Right lung (tissue), 10 donors: ENCODE measurements at places on chromosomes 5 and 9.
A peak's percentile ranks its signal among the peaks of the same experiment; 100 is the strongest.

- DNase-seq = peak; percentile 92
These were observed 54.6 kb upstream of the ECM2 start for GRCh38 chr9:92590377-92590776.

- no peak for DNase-seq
These were observed 234.8 kb upstream of the ISL1 start for GRCh38 chr5:51148437-51148836.

- DNase-seq = no peak
These were observed 17.8 kb upstream of the LAMC3 start for GRCh38 chr9:130990978-130991777.

DNA sequence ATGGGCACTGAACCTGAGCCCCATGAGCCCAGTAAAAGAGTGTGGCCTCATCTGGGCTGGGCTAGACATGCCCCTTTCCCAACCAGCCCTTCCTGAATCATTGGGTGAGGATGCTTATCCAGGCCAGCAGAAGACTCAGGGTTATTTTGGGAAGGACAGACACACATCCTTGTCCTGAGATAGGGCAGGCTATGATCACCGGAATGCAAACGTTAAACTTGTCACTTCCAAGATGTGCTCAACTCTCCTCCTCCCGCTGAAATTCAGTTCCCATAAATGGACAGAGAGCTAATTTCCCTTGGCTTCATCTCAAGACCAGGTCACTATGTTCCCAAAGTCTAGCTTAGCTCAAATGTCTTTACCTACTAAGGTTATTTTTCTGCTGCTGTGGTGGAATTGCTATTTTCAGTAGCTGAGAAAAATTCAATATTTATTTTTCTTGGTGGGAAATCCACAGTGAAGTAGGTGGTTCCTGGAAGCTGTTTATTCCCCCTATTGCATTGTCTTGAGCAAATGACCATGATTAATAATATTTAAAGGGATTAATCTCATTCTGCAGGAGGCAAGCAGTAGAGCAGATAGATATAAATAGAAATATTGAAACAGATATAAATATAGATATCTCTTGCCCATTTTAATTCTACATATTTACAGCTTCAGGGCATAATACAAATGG lies 70.0 kb downstream of the NXNL2 start:
- DNase-seq = no peak

- DNase-seq = no peak
These were observed 819.9 kb upstream of the GRAMD2B start for GRCh38 chr5:125603321-125603720.

DNA sequence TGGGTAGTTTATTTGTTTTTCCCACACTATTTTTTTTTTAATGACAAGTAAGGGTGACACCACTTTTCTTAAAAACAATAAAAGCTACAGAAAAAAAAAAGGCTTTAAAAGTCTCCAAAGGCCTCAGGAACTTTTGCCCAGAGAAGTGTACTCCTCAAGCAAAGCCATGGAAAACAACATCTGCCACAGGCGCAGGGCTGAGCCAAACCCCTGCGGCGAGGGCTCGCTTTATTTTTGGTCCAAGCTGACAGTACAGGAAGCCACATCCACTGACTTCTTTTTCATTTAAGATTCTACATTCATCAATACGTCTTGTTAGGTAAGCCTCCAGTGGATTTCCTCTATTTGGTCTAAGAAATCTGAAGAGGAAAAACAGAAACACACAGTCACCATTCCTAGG lies 51.9 kb upstream of the IFNK start:
- no peak for DNase-seq

DNA sequence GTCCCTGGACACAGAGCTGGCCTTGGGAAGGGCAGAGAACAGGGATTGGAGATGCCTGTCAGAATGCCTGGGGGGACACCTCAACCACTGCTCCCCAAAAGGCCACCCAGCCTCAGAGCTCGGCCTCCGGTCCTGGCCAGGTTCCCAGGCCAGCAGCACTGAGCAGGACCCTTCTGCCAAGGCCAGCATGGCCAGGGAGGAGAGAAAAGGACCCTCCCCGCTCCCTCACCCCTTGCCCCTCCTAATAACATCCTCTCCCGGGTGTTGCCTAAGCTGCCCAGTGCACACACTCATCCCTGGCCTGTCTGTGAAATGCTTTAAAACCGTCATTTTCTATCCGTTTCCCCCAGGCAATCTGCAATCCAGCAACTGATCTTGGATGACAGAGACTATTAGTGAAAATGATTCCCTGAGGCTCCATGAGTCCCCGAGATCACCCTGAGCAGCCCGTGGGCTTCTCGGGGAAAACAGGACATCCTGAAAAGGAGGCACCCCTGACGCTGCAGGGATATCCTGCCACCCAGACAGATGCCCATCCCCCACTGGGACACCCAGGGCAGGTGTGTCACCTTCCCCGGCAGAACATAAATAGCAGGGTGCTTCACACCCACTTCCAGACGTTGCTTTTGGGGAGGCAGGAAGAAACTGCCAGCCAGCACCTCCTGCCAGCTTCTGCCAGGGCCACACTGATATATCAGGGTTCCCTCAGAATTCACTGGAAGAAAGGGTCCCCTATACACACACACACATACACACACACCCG lies 75.3 kb downstream of the ADAMTS2 start:
- DNase-seq = no peak

- no peak for DNase-seq
These were observed 86.0 kb downstream of the PAX5 start for GRCh38 chr9:36948051-36948450.

DNA sequence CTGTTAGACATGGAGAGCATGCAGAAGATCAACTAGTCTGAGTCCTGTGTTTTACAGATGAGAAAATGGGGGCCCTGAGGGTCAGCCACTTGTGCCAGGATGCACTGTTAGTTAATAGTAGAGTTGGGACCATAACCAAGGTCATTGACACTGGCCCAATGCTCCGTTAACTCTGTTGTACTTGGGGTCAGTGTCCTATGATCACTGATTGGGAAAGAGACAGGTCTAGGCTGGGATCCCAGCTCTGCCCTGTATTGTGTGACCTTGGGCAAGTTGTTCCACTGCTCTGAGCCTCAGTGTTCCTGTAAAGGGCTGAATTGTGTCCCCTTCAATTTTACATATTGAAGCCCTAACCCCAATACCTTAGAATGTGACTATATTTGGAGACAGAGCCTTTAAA lies 70.0 kb downstream of the GDNF start:
- no peak for DNase-seq

DNA sequence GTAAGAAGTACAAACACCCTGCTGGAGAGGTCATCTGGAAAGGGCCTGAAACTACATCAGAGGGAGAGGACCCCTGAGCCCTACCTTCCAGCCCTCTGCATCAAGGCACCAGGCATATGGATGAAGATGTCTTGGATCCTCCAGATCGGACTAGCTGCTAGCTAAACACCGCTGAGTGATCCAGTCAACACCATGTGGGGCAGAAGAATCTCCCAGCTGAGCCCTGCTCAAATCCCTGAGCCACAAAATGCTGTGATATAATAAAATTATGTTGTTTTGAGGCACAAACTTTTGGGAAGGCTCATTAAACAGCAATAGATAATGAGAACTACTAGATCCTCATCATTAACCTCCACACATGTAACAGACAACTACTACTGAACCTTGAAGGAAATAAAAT lies 155.2 kb downstream of the FRMD3 start:
- DNase-seq = no peak

GRCh38 chr5:35819668-35820067 lies 37.0 kb upstream of the IL7R start:
- no peak for DNase-seq

DNA sequence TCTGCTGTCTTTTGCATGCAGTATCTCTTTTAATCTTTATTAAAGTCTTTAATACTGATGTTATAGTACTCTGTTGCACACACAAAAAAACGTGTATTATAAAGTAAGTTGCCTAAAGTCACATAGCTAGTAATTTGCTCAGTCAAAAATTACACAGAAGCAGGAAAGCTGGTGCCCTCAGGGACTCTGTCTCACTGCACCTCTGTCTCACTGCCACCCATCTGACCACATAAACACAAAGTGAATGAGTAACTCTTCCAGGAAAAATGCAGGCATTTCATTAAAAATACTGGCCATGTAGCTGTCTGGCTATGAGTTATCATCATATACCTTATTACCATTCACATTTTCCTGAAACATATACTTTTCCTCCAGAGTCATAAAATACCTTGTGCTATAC lies 591.7 kb downstream of the CSNK1G3 start:
- no peak for DNase-seq

GRCh38 chr5:60339691-60340201 lies 360.2 kb downstream of the DEPDC1B start:
- DNase-seq = no peak

- DNase-seq = no peak
These were observed 13.2 kb downstream of the IRX2 start for GRCh38 chr5:2738156-2738699.

DNA sequence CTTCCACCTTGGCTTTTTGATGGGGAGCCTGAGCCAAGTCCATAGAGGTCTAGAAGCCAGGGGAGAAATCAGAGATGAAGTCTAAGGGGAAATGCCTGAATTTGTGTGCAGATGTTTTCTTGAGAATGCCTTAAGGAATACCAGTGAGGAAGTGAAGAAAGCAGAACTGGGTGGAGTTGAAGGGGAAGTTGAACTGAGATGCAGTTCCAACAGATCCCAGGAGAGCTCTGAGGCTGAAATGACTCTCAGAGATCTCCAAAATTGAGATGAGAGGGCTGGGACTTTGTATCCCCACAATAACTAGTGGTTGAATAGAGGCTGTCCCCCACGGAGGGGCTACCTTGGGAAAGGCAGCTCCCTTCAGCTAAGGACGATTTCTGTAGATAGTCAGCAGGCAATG lies 197.1 kb downstream of the ZNF462 start:
- DNase-seq = no peak

- DNase-seq = no peak
These were observed 152.5 kb upstream of the CLINT1 start for GRCh38 chr5:158011422-158011821.
